ENCODE measurements at places on chromosomes 4 and X.

GRCh38 chr4:93063325-93063724, 759.6 kb downstream of the GRID2 start:
- DNase-seq: no peak

DNA sequence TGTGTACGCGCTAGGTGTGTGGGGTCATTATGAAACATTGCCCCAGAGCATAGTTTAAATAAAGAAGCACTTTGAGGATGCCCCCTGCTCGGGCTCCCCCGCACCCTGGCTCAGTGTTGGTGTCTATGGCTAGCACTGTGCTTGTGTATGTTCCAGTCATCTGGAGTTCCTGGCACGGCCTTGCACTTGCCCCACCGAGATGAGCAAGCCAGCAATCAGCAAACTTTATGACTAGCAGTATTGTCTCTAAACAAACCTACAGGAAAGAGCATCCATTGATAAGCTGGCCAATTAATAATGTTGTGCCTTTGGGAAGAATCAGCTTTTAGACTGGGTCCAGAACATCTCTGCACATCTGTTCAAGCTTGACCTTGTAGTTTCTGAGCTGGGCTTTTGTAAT, 707 bp upstream of the SHROOM4 start:
- DNase-seq: peak; percentile 36

DNA sequence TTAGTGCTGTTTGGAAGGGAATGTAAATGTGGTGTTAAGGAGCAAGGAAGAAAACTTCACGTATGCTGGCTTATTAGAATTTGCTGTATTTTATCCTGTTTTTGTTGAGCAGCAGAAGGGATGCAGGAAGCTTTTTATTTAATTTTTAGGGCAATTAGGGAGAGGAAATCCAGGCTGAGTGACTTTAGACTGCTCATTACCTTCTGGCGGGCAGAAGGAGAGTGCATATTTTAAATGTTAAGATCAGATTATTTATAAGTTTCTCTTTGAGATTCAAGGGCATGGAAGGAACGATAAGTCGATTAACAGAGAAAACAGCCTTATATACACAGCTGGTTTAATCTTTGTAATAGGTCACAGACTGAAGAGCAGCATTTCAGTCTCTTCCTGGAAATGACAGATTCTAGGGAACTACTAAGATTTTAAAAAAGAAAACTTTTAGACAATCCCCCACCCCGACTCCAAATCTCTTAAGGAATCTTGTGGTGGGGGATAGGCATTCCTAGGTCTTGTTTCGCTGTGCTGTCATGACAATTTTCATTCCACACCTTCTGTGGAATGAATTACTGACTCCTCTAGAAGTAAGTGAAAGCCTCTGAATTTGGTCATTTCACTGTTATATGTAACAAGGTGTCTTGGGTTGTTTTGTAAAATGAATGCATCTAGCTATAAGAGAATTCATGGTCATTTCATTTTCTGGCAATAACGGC, 402.5 kb downstream of the RAPGEF2 start:
- no peak for DNase-seq

DNA sequence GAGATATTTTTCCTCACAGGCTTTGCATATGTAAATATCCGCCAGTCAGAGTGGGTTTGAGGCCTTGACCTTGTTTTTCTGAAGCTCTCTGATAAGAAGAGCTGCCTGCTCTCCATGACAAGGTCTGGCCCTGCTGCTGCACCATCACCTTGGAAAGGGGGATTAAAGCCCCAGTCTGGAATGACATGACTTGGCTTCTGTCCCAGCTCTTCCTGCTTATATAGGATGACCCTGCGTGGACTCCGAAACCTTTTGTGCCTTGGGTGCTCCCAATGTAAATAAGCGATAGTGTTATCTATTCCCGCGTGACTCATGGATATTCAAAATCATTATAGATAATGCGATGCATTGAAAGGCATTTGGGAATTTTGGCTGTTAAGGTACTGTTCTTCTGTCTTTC, 139.3 kb downstream of the BMPR1B start:
- DNase-seq: peak; percentile 14

DNA sequence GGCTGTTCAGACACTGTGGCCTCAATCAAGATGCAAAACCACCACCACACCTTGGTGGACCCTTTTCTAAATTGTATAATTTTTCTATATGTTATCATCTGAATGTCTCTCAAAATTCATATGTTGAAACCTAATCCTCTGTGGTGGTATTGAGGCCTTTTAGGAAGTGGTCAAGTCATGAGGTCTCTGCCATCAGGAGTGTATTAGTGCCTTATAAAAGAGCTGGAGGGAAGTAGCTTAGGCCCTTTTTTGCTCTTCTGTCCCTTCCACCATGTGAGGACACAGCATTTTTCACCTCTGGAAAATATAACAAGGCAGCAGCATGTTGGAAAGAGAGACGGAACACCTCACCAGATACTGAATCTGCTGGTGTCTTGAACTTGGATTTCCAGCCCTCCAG, 30.5 kb upstream of the DKK2 start:
- no peak for DNase-seq

DNA sequence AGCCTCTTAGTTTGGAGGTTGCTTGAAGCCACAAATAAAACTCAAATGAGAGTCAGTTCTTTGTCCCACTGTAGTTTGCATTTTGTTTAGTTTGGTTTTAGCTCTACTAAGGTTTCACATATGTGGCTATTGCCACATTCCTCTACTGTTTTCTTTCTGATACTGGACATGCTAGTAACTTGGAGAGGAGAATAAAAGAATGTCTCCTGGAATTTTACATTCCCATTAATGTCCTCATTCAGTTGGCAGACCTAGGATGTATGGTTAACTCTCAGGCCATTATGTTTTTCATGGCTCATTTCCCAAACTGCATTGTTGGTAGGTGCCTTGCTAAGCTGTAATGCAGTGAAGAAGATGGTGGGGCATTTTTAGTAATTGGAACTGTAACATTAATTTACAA, 29.9 kb downstream of the UPRT start:
- peak; percentile 72 for DNase-seq

GRCh38 chrX:134706138-134706537, 47.9 kb upstream of the PLAC1 start:
- DNase-seq: no peak

DNA sequence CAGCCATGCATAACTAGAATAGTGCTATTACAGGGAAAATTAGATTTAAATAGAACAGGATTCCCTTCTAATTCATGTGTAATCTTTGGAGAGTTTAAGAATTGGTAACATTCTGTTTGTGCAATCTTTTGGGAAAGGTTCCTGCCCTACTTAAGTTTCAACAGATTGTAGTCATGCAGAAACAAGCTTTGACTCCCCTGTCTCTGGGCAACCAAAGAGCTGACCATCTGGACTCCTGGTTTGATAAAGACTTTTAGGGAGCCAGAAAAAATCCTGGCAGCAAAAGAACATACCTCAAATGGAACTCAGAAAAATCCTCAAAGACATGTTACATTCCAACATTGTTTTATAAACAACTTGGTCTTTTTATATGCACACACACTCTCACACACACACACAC, 191.1 kb upstream of the NEIL3 start:
- peak; percentile 98 for DNase-seq

- DNase-seq: no peak
These were observed at the start of gene ODAPH for GRCh38 chr4:75555294-75556164. TSS of gene ODAPH (plus strand) at chr4:75556066. CDS start at chr4:75556083, 17 bp downstream.

- DNase-seq: no peak
These were observed 423.3 kb downstream of the MAGEE1 start for GRCh38 chrX:76850851-76851250.

- peak; percentile 93 for DNase-seq
These were observed 13.7 kb downstream of the DDX60 start for GRCh38 chr4:168304744-168305459.

DNA sequence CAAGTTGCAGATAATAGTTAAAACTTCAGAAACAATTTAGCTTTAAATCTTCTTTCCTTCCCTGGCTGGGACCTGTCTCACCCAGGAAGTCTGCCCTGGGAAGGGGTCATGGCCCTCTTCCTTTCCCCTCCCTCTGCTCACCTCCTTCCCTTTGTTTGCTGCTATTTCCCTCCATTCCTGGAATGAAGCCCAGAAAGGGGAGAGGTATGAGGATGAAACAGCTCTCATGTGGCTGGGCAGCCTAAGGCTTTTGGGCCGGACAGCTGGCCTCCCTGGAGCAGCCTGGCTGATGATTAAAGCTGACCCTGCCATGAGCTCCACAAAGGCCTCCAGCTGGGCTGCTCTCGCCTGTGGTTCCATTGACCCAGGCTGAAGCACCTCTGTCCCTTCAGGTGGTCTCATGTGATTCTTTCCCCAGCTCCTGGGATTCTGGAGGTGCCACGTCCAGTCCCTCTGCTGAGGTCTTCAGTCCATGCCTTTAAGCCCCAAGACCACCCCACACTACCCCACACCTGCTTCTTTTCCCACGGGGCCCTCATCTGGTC, 202.1 kb downstream of the PTTG2 start:
- DNase-seq: peak; percentile 89

DNA sequence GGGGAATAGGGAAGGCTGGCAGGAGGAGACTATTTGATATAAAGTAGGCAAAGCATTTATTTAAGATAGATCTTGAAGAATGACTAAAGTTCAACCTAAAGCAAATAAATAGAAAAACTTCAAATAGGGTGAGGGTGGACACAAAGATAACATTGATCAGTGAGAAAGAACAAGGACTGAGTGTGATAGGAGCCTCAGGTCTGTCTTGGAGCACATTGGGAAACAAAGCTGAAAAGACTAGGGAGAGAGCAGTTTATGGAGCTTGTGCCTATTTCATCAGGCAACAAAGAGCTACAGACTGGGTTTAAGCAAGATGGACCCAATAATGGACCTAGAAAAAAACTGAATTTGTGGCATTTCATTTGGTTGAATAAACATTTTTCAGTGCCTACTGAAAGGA, 425.6 kb downstream of the SMARCA1 start:
- DNase-seq: no peak

GRCh38 chr4:177400030-177400429, 42.2 kb downstream of the AGA start:
- DNase-seq: peak; percentile 48

- DNase-seq: no peak
These were observed 144.3 kb upstream of the KLF3 start for GRCh38 chr4:38519666-38520065.

DNA sequence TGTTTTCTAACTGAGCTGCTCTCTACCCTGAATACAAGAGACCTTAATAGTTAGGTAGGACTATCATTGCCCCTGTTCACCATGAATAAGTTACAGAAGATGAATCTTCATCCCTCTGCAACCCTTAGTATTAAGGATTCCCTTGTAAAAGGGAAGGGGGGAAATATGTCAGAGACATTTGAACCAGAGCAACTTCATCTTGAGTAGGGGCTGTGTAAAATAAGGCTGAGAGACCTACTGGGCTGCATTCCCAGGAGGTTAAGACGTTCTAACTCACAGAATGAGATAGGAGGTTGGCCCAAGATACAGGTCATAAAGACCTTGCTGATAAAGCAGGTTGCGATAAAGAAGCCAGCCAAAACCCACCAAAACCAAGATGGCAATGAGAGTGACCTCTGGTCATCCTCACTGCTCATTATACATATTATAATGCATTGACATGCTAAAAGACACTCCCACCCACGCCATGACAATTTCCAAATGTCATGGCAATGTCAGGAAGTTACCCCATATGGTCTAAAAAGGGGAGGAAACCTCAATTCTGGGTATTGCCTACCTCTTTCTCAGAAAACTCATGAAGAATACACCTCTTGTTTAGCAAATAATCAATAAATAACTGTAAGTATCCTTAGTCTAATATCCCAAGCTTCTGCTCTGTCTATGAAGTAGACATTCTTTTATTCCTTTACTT, 19.5 kb upstream of the TMPRSS11B start:
- DNase-seq: no peak

DNA sequence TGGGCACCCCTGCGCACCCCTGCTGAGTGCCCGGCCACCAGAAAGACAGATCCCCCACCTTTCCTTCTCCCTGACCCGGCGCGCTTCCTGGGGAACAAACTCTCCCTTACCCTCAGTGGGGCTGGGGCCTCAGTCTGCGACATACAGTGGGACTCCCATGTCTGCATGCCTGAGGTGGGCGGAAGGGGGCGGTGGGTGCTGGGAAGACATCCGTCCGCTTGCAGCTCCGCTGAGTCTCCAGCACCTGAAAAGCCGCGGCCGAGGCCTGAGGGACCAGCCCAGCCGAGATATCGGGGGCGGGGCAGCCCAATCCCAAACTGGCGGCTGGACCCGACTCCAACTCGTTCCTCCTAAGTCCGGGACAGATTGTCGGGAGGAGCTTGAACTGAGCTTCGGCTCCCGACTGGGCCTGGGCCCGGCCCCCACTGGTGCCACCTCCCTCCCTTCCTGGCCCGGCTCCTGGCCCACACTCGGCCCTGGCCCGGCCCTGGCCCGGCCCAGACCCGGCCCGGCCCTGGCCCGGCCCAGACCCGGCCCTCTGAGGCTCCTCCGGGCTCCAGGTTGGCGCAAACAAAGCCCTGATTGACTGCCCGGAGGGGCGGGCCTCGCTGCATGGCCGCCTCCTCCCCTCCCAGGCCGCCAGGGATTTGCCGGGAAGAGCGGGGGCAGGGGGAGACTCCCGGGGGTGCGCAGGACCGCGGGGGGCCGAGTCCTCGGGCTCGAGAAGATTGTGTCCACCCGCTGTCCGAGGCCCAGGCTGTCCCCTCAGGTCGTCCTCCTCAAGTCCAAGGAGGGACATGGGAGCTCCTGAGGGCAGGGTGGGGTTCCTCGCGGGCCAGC, 877 bp upstream of the SLC16A2 start:
- DNase-seq: peak; percentile 58

GRCh38 chr4:1523907-1524636, 117.8 kb upstream of the NKX1-1 start:
- no peak for DNase-seq

DNA sequence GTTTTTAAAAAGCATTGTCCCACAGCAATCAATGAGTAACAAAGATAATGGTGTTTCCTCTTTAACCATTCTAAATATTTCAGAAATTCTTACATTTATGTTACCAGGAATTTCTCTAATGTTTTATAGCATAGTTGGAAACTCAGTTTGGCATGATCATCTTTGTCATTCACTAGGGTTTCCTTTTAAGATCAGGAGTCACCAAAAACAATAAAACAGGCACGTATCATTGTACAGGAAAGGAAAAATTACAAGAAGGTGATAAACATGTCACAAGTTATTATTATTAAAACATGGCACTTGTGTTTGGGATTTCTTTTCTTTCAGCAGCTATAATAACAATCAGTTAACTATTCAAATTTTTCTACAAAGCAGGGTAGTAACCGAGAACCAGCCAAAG, 84.0 kb downstream of the SLC10A7 start:
- no peak for DNase-seq

DNA sequence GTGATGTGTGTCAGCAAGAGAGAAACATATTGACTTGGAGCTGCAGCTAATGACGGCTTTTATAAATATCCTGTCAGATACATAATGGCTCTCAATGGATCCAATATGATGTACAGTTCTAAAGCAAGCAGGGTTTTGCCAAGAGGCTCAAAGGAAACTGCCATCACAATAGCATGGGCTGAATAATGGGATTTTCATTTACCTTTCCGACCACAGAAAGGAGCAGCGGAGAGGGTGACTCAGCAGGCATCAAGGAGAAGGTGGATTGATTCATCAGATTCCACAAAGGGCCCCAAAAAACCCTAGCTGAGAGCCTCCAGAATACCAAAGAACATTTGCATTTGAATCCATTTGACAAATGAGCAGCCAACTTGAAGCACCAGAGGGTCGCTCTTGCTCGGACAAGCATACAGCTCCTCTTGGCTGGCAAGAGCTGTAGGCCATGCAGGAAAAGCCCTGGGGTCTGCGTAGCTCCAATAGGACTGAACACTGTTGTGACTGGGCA, 355.7 kb upstream of the NOCT start:
- no peak for DNase-seq

- DNase-seq: no peak
These were observed 11.7 kb upstream of the ZBTB33 start for GRCh38 chrX:120238933-120239332.

- DNase-seq: no peak
These were observed 19.4 kb downstream of the BMP3 start for GRCh38 chr4:81049907-81050306.

- no peak for DNase-seq
These were observed 787 bp upstream of the SRPX2 start for GRCh38 chrX:100643212-100643611.
